ENCODE measurements at places on chromosomes 12 and 14.

GRCh38 chr12:74381958-74382357, 155.7 kb upstream of the ATXN7L3B start:
- DNase-seq = no peak

DNA sequence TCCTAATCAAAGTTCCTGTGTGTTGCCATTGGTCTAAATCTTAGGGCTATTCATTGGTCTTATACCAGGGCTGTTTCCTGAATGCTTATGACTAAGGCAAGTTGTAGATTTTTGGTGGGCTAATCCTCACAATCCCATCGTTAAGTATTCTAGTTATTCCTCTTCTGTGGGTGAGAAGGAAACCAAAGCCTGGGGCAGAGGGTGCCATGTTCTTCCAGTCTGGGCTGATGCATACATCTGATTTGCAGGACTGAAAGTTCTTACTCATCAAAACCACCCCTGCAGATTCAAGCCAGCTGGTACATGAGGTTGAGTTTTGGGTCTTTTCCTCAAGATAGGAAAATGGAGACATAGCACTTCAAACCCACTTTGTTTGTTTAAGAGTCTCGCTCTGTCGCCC, 25.7 kb downstream of the PPP1CC start:
- no peak for DNase-seq

DNA sequence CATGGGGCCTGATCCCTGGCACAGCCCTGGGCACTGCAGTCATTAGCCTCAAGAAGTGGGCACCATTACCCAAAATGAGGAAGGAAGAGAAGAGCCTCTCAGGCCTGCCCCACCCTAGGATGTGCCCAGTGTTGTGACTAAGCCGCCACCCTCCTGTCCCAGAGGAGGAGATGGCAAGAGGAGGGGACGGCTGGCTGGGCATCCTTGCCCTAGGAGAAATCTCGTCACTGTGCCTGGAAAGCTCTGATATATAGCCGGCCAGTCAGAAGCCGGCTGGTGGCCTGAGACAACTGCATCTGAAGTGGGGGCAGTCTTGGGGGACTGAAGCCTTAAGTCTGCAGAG, 115.2 kb downstream of the LGMN start:
- DNase-seq = no peak

- DNase-seq = no peak
Measured at GRCh38 chr12:41536813-41537490, 348.8 kb downstream of the PDZRN4 start.
